ENCODE measurements at places on chromosomes 3 and 15.
A peak's percentile ranks its signal among the peaks of the same experiment; 100 is the strongest.

DNA sequence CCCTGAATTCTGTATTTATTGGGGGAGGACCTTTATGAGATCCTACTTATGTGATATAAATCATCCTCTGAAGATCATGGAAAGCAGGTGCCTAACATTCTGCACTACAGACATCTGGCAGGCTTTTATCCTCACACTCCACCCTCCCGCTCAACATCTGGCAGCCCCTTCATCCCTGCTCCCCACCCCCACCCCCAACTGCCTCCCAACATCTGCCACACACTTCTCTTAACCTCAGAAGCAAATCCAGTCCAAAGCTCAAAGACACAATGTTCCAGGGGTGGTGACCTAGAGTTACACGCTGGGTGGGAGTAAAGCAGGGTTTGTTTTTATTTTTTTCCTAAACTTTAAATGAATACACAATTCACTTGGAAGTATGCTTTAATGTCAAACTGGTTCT lies 184.5 kb upstream of the ATP11B start:
- no peak for DNase-seq

- peak; percentile 56 for DNase-seq
Observed at GRCh38 chr3:56693750-56694149, 10.7 kb upstream of the TASOR start.

- no peak for DNase-seq
Observed at GRCh38 chr15:76973362-76973743, 21.6 kb upstream of the PSTPIP1 start.

DNA sequence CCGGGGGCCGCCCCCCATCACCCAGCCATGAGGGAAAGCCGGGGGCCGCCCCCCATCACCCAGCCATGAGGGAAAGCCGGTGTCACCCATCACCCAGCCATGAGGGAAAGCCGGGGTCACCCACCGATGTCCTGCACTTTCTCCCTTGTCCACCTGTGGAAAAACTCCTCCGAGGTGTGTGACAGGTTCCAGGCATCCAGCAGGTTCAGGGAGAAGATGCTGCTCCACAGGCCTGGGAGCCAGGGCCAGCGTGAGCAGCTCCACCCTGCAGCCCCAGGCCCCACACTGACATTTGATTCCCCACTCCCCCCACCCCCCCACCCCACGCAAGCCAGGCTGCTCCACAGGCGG lies 15.5 kb upstream of the EHD4 start:
- DNase-seq: no peak

DNA sequence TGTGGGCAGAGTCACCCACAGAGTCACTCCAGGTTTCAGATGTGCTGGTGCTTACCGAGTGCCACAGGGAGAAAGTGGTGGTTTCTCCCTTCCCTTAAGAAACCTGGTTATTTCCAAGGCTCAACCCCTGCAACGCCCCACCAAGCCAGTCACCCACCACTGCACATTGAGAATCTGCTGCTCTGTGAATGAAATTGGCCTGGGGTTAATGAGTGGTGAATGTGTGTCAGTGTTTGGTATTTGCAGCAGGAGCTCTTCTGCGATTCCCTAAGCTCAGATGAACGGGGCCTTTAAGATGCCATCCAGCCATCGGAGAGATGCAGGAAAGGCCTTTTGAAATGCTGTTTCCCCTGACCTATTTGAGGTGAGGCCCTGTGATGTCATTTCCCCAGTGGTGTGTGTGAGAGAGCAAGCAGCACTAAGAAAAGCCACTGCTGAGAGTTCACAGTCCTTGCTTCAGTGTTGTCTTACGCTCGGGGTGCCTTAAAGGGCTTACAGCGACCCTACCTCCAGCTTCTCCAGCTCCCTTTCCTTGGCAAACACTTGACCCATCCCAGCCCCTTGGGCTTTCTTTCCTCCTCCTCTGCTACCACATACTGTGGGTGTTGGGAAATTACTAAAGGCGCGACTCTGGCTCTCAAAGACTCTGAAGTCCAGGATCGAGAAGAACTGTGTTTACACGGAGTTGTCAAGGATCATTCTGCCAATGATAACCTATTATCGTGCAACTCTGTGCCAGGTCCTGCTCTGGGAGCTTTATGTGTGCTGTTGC lies 68.9 kb downstream of the SMAD3 start:
- no peak for DNase-seq

GRCh38 chr3:150117076-150117475 lies 146.4 kb upstream of the PFN2 start:
- DNase-seq: no peak

DNA sequence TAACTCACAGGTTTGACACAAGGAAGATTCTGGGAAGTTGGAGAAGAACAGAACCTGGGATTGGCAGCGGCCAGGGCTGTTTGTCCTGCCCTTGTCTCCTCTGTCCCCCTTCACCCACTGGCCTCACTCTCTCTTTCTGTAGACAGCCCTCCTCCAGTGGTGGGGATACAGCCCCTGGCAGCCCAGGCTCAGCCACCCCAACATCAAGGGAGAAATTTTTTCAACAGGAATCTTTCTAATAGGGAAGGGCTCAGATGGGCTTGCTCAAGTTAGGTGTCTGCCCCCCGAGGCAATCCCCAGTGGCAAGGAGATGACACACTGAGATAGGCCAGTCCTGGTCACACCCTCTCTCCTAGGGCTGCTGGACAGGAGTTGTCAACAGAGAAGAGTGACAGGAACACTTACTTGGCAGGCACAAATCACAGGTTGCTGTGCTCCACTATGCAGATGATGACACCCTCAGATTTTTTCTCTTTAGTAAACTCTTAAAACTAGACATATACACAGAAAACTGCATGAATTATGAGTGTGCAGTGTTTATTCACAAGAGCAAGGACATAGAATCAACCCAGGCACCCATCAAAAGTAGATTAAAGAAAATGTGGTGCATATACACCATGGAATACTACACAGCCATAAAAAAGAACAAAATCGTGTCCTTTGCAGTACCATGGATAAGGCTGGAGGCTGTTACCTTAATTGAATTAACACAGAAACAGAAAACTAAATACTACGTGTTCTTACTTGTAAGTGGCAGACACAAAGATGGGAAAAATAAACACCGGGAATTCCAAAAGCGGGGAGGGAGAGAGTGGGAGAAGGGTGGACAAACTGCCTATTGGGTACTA lies 36.3 kb downstream of the PLA2G4D start:
- DNase-seq: no peak

DNA sequence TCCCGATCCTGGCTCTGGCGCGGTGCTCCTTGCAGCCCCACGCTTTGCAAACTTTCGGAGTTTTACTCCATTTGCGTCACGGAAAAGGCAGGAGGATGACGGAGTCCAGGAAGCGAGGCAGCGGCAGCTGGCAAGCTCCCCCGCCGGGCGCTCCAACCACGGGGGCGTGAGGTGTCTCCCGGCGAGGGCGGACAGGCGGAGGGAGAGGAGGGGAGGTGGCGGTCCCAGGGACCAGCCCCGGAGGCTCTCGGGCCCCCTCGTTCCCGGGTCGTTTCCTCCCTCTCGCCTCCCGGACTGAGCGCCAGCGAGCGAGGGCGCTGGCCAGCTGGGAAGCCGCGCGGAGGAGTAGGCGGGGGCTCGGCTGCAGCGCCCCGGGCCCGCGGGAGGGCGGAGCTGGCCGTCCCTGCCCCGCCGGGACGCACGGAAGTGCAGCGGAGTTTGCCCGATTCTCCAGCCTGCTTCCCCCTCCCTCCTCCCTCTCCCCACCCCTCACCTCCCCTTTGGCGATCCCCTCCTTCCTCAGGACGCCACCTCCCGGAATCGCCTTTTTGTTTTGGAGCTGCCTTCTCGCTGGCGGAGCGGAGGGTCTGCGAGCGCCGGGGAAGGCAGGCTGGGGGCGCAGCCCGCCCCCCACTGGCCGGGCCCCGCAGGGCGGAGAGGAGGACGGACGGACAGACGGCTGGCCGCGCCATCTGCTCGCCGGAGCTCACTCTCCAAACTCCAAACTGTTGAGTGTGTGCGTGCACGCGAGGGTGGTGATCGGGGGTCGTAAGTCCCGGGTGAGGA lies at the start of gene SNX33:
SNX33 (plus strand) TSS at position 543 of the 786 bp plus-strand sequence. CDS start 1,191 bp downstream, outside the sequence.
- no peak for DNase-seq

GRCh38 chr15:89975482-89976245 lies 25.5 kb upstream of the ZNF710 start:
- DNase-seq: no peak

DNA sequence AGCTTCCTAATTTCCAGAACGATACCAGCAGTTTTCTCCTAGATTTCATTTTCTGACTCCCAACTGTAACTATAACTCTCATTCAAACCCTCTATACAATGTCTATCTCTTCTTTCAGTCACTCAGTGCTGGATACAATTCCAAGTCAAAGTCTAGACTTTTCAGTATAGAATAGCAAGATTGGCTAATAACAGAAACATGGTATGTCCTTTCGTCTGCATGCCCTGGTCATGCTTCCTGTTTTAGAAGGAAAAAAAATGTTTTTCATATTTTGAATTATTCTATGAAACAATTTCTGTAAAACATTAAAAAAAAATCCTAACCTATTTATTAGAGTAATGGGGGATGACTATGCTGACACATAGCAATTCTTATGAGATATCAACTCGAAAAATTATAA lies 180.0 kb downstream of the KCNAB1 start:
- no peak for DNase-seq

DNA sequence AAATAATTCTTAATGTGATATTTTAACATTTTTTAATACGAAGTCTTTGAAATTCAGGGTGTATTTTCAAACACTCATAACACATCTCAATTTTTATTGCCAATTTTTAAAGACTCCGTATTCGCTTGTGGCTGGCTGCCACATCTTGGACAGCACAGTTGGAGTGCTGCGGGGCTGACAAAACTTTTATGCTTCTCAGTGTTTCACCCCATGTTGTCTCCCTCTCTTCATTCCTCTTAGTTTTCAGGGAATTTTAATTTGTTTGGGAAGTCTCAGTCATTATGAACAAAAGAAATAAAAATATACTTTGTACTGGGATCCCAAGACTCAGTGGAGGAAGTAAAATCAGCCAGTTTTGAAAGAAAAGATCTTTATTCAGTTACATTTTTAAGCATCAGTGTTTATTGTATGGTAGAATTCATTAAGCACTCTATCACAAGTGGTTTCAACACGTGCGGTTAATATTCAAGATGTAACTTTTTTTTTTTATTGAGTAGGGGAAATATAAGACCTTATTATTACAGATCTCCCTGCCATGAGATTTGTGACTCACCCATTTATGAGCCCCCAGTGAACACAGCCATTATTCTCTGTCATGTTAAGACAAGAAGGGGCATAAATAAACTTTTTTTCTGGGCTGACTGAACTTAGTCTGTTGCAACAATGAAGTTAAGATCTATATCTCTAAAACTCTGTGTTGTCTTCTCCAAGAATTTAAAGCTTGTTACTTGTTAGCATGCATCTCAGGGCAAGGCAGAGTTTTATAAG lies 26.8 kb downstream of the KAT2B start:
- no peak for DNase-seq

GRCh38 chr3:47380026-47380600 lies 708 bp upstream of the PTPN23 start:
- DNase-seq: no peak

DNA sequence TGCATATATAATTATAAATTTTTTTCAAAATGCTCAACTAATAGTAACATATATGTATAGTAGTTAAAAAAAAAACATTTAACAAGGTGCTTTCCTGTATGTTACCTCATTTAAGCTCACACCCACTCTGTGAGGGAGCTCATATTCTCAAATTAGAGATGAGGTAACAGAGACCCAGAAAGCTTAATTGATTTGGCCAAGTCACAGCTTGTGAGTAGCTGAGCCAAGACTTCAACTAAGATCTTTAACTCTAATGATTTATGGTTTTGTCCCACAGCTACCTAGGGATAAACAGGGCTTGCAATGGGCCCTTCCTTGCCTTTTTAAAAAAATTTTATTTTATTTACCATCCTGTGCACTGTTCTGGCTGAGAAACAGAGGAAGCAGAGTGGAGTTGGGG lies 230.0 kb upstream of the GOLIM4 start:
- DNase-seq: no peak

- DNase-seq: no peak
Observed at GRCh38 chr3:87260270-87260669, 16.1 kb downstream of the POU1F1 start.

GRCh38 chr3:129021140-129021551 lies 20.0 kb downstream of the EFCC1 start:
- no peak for DNase-seq

DNA sequence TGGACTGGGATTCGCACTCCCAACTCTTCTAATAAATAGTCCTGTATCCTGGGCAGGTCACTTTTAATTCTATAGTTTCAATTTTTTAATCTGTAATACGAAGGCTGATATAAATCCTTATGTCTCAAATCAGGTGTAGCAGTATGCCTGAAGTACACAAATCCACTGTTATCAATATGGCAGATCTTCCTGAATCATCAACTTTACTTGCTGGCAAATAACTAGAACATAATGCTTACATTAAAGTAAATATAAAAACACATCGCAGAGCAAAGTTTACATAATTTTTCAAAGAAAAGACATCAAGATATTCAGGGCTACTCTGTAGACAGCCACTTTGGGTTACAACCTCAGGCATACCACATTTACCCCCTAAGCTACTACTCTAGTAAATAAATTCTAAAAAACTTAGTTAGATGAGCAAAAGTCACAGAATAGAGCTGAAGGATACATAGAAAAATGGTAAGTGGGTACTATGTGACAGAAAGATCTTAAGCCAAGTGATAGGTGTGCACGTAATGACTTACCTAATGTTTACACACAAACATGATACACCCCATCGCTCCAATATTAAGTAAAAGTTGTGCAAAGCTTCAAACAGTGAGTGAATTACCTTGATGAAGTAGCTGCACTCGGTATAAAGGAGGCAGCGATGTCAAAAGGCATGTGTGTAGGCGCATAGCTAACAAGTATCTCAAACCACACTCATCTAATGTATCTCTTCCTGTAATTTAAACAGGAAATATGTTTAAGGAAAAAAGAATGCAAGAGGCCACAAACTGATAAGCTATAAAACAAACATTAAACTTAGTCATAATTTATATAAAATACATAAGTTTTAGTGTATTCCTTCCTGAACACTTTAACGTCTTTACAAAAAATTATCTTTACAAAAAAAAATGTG lies 127.9 kb downstream of the DMXL2 start:
- no peak for DNase-seq

GRCh38 chr15:33639978-33640377 lies 328.3 kb upstream of the CHRM5 start:
- no peak for DNase-seq

DNA sequence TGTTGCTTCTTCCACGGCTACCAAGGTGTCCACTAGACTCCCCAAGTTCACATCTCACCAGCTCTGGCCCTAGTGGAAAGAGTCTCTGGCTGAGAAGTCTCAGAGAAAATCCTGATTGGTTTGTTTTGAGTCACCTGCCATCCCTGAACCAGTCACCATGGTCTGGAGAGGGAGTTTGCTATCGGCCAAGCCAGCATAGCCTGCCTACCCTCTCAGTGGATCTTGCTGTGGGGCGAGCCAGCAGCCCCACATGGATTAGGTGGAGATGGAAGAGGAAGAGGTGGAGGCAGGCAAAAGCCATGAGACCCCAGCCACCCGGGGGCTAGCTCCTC lies 48.1 kb upstream of the FLNB start:
- DNase-seq: no peak

- DNase-seq: no peak
Observed at GRCh38 chr15:89829616-89830440, 15.2 kb upstream of the ANPEP start.

- DNase-seq: no peak
Observed at GRCh38 chr3:150177673-150178381, 207.1 kb upstream of the PFN2 start.

GRCh38 chr3:39559543-39559942 lies 92.1 kb downstream of the MOBP start:
- DNase-seq: no peak

All from SIG-M5 (cell line).